ENCODE measurements at places on chromosomes 12 and 14.

- peak; percentile 37 for DNase-seq
These were observed 67.8 kb downstream of the PELI2 start for GRCh38 chr14:56185992-56186391.

DNA sequence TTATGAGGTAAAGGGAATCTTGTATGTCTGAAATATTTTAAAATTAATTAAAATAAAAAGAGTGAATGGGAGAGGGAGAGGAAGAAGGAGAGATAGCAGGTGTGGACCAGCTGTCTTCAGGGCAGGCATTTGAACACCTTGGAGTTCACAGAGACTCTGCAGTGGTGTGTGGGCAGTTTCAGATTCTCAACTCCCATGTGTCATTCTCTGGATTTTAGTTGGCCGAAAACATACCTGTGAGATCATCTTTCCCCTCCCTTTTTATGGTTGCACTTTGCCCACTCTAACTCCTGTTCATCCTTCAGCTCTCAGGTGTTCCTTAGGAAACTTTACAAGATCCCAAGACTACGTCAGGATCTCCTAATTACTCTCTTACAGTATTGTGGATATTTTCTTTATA is 108.1 kb downstream of the ERC1 start:
- DNase-seq, result peak; percentile 30

DNA sequence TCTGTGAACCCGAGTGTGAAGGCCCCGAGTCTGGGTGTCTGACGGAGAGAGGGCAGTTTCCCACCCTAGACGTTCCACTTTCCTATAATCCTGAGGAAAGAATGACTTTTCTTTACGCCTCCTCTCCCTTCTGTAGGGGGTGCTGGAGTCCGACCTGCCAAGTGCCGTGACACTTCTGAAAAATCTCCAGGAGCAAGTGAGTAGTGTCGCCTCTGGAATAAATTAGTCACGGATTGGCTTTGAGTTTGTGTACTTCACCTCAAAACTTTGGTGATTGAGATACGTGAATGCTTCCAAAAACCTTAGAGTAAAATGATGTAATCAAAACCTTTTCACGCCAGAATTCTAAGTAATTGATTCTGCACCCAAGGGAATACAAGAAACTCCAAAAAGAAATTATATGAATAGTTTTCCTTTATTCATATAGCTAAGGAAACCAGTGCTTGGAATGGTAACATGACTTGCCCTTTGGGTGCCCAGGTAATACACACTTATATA is 452 bp downstream of the NGDN start:
- DNase-seq, result no peak

DNA sequence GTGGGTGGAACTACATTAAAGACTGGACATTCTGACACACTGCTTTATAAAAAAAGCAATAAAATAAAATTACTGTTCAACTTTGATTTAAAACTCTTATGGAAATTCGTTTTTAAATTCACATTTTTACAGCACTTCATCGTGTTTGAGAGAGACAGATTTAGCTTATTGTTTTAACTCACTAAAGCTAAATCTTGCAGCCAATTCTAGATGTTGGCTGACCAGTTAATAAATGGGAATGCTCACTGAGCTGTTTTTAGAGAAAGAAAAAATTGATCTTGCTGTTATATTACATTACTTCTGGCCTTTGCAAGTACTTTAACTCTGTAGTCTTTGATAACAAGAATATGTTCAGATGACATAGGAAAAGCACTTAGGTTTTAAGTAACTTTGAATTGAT is 157.1 kb downstream of the PLCZ1 start:
- no peak for DNase-seq

GRCh38 chr12:124861898-124862676 is 1.6 kb downstream of the SCARB1 start:
- DNase-seq, result no peak

GRCh38 chr14:75044752-75045151 is 6.5 kb downstream of the MLH3 start:
- DNase-seq, result no peak

GRCh38 chr14:28831126-28831525 is 64.5 kb downstream of the FOXG1 start:
- DNase-seq, result no peak
